ENCODE measurements at places on chromosomes 2 and 18. TPM values are rescaled to one million over a fixed set of nuclear protein-coding genes. Genes with fewer than 3 reads are reported as not detected.

Gene ZNF396
- total RNA-seq: 3.5 TPM

Gene MARCO
- total RNA-seq: not detected

Gene FAM161A
- 1.6 TPM for total RNA-seq

Gene TLX2
- not detected for total RNA-seq

Measured in smooth muscle cell of the pulmonary artery (primary cell).